ENCODE measurements at places on chromosomes 3 and 15.

DNA sequence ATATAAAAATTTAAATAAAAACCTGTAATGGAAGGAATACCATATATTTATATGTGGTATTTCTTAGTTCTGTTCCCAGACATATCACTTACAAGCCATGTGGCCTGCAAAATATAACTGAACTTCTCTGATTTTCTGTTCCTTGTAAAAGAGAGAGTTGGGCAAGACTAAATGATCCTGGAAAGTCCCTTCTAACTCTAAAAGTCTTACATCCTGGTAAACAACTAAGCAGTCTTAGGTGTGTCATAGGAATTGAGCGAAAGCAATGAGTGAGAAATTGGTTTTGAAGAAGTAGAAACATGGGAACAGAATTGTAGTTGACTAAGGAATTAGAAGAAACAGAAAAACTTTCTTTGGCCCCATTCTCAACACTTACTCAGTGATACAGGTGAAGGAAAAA is 25.3 kb upstream of the IL20RB start:
- peaks cover 13% of the 10 kb centered on the region for H3K36me3 ChIP-seq
- peaks cover 16% of the 10 kb centered on the region for H3K4me1 ChIP-seq
- H3K27me3 ChIP-seq: no peaks in the 10 kb centered on the region

GRCh38 chr3:172675441-172676193 is 35.2 kb downstream of the NCEH1 start:
- peaks cover 36% of the 10 kb centered on the region for H3K4me1 ChIP-seq
- peaks cover 12% of the 10 kb centered on the region for H3K36me3 ChIP-seq
- no peak overlapping the region for H3K4me3 ChIP-seq

DNA sequence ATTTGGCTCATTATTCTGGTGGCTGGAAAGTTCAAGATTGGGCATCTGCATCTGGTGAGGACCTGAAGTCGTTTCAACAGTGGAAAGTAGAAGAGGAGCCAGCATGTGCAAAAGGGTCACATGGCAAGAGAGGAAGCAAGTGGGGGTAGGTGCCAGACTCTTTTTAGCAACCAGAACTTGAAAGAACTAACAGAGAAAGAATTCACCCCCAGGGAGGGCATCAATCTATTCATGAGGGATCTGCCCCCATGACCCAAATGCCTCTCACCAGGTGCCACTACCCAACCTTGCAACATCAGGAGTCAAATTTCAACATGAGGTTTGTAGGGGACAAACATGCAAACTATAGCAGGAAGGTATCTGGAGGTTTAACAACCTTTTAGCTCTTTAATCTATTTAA is 10.3 kb upstream of the RYK start:
- no peak overlapping the region for H3K27ac ChIP-seq
- no peak for DNase-seq
- no peaks in the 10 kb centered on the region for H3K27me3 ChIP-seq

DNA sequence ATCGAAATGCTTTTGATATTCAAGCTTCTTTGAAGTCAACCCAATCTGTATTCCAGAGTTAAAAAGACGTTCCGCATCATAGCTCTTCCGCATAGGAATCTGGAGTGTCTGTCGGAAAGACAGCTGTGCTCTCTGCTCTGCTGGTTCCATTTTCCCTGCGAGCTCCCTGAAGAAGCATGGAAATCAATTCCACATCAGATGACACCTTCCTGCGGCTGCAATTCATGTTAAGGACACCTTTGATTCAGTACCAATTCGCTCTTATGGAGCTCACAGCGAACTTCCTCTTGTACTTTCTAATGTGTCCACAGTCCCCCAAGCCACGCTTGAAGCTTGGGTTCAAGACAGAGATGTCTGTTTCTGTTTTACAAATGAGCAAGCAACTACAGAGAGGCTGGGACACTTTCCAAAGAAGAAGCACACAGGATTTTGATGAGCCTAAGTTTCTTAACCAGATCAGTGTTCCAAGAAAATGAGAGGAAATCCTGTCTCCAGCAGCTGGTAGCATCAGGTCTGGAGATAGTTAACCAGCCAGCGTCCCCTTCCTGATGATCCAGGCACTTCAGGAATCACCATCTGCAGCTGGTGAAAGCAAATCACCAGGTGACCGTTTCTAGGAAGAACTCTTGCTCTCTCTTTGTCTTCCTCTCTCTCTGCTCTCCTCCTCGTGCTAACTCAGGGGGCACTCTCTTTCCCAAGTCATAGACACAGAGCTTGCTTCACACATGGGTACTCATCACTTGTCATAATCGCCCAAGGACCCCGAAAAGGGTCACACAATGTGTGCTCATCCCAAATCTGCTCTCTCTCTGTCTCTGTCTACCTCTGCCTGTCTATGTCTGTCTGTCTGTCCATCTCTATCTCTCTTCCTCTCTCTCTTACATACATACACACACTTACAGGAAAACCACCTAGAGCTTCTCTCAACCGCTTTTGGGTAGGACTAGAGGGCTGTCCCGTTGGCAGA is 281.8 kb downstream of the FAM43A start:
- no peak overlapping the region for H3K4me3 ChIP-seq
- no peaks in the 10 kb centered on the region for H3K4me1 ChIP-seq
- H3K27ac ChIP-seq: no peak overlapping the region

DNA sequence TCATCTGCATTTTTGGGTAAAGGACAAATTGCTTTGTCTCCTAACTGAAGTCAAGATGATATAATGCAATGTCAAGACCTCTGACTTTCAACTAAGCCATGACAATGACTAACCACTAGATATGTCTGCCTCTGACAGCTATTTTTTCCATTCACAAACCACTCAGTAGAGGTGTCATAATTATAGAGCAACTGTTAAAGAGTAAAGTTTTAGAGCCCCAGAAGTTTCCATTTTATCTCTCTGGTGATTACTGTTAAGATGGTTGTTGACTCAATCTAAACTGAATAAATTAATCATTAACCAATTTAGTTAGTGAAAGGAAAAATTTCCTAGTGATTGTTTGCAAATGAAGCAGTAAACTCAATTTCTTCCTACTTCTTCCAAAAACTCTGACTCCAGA is 779.9 kb downstream of the GRM7 start:
- H3K4me1 ChIP-seq: no peaks in the 10 kb centered on the region
- no peaks in the 10 kb centered on the region for H3K36me3 ChIP-seq
- DNase-seq: no peak
- H3K27me3 ChIP-seq: no peaks in the 10 kb centered on the region

GRCh38 chr15:39154227-39154638 is 426.6 kb upstream of the THBS1 start:
- no peaks in the 10 kb centered on the region for H3K36me3 ChIP-seq
- DNase-seq: peak; percentile 45
- H3K4me1 ChIP-seq: peaks cover 29% of the 10 kb centered on the region
- peak overlapping the region; percentile 38 for H3K4me3 ChIP-seq
- peak overlapping the region; percentile 54 for H3K27ac ChIP-seq
- no peaks in the 10 kb centered on the region for H3K27me3 ChIP-seq

DNA sequence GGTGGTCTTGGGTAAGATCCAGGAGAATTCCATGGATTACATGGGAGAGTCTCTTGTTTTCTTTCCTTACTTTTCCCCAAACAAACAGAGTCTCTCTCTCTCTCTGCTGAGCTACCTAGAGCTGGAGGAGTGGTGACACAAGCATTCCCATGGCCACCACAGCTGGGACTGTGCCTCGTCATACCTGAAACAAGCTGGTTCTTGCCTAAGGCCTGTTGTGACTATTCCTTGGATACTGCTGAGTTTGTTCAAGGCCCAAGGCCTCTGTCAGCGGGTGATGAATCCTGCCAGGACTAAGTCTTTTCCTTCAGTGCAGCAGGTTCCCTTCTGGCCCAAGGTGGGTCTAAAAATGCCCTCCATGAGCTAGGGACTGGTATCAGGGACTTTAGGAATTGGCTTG is 378.1 kb upstream of the ZNF385D start:
- H3K27ac ChIP-seq: no peak overlapping the region
- no peaks in the 10 kb centered on the region for H3K4me1 ChIP-seq
- H3K4me3 ChIP-seq: no peak overlapping the region
- no peak for DNase-seq
- H3K27me3 ChIP-seq: no peaks in the 10 kb centered on the region

- H3K27ac ChIP-seq: no peak overlapping the region
- no peak for DNase-seq
- no peaks in the 10 kb centered on the region for H3K4me1 ChIP-seq
- no peak overlapping the region for H3K4me3 ChIP-seq
- H3K27me3 ChIP-seq: no peaks in the 10 kb centered on the region
- peaks cover 9% of the 10 kb centered on the region for H3K36me3 ChIP-seq
Observed at GRCh38 chr3:16325850-16326249, 60.8 kb downstream of the OXNAD1 start.

- no peaks in the 10 kb centered on the region for H3K27me3 ChIP-seq
- no peaks in the 10 kb centered on the region for H3K36me3 ChIP-seq
- H3K4me3 ChIP-seq: no peak overlapping the region
- H3K27ac ChIP-seq: 0 out of 2 replicates have a peak overlapping the region, but pooled peaks have one; percentile 3
- DNase-seq: no peak
Observed at GRCh38 chr3:42119561-42120355, 28.6 kb downstream of the TRAK1 start.

DNA sequence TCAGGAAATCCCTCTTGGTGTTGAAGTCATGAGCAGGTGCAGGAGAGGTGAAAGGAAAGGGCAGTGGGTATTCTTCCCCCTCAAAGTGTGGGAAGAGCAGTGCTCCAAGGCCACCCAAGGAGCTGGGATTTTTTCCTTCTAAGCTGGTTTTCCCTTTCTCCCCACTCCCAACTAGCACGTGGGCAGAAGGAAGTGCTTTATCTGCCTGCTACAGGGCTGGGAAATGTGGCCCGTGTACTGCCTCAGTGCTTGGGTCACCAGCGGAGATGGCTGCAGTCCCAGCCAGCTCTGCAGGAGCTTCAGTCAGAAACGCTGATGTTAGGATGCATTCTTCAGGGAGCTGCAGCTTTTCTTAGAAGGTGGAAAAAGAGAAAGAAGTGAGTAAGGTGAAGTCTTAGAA is 99.2 kb downstream of the CACNA1D start:
- no peak overlapping the region for H3K4me3 ChIP-seq
- no peaks in the 10 kb centered on the region for H3K4me1 ChIP-seq
- peaks cover 73% of the 10 kb centered on the region for H3K27me3 ChIP-seq
- DNase-seq: no peak
